Forelimb muscle (tissue), 1 donor: ENCODE measurements at places on chromosomes 3 and 15.

DNA sequence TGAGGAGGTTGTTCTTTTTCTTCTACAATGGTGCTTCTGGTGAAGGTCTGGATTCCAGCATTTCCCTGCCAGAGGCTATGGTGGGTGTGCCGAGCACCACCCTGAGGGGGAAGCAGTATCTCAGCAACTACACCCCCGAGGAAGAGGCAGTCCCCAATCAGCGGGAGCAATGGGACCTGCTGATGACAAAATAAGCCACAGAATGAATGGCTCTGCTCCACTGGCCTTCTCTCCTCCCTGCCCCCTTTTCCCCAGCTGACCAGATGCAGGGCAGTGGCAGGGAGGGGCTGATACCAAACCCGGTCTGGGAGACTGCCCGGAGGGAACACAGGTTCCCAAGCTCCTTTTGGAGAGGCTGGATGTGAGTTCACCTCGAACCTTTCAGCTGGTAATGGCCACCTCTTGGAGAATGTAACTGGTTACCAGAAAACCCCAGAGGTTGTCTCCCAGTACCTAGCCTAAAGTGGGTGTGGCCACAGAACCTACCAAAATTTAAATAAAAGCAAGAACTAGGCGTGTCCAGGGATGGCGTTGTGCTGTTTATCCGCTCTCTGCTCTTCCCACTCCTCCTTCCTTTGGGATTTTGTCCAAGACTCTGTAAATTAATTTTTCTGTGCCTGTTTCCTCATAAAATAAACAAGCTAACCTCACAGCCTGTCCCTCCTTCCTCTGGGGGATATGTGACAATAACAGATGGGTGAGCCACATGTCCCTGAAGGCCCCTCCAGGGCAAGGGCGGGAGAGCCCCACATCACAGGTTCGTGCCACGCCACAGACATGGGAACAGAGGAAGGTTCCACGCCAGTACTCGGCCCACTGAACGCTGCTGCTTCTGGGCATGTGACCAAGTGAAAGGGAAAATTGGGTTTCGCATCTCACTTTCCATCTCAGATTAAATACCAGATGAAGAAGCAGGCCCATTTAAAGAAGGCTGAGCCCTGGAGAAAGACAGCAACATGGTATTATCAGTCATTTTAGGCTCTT lies 35.1 kb upstream of the SPTBN5 start:
- no peak for DNase-seq

DNA sequence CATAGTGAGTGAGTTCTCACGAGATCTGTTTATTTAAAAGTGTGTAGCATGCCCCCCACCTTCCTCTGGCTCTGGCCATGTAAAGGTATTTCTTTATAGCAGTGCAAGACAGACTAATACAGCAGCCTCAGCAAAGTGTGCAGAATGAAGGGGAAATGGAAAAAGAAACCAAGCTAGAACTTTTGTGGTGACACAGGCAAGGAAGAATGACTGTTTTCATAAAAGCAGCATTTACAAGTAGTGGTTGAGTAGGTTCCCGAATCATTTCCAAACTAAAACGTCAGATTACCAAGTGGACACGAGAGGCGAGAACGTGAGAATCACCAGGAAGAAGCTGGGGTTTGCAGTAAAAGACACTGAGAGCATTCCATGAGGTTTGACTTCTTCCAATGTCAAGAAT lies 100.2 kb upstream of the AKAP13 start:
- no peak for DNase-seq

DNA sequence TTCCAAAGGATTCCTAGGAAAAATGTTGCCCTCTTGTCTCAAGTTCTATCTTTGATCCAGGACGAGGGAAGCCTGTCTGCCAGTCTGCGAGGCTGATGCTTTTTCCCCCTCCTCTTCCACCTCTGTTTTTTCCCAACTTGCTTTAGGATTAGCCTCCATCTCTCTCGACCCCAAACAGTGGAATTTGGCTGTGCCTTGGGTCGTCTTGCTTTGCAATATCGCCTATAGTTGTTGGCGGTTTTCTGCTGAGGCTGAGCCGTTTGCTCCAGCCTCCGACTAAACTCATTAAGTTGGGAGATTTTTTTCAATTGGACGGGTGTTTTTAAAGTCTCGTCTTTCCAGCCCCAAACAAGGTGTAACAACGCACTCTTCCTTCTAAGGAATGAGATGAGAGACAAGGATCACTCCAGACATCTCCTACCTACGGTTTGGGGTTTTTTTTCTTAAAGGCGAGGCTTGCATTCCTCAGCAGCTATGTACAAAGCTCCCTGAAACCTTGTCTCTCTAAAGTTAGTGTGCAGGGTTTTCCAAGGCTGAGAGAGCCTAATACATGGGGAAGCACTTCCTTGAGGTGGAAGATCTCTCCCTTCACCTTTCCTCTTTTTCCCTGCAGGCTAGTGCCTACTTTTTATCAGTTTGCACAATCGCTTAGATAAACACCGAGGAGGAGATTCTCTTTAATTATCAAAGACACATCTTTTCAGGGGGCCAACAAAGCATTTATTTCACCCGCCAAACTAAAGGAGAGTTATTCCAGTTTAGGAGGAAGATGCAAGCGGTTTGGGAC lies 4.8 kb upstream of the NR2F2 start:
- DNase-seq = no peak

- DNase-seq = no peak
Measured at GRCh38 chr15:94258246-94258645, 26.9 kb downstream of the MCTP2 start.

- DNase-seq = no peak
Measured at GRCh38 chr3:193389335-193389734, 10.8 kb upstream of the ATP13A5 start.

- DNase-seq = no peak
Measured at GRCh38 chr3:10011631-10012030, 14.6 kb upstream of the FANCD2 start.

GRCh38 chr15:43414196-43414595 lies 43.3 kb downstream of the TUBGCP4 start:
- no peak for DNase-seq

- DNase-seq = no peak
Measured at GRCh38 chr3:194095464-194095863, 40.5 kb upstream of the HES1 start.

GRCh38 chr3:153892126-153892525 lies 229.1 kb upstream of the ARHGEF26 start:
- no peak for DNase-seq

DNA sequence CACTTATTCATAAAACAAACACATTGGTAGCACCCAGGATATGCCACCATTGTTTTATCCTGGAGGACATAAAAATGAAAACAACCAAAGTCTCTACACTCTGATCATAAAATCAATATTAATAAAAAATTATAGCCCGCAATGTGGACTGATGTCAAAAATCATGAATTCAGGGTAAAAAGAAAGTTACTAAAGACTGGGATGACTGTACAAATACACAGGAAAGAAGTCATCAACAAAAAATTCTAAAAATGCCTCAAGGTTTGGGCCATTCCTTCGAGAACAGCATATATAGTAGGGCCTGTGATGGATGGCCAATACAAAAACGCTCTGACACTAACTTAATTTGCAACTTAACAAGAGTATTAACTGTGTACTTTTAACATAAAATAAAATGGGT lies 76.8 kb downstream of the THBS1 start:
- DNase-seq = no peak
